ENCODE measurements at places on chromosomes 1 and 21.
A peak's percentile ranks its signal among the peaks of the same experiment; 100 is the strongest.

GRCh38 chr1:226719596-226720387, 19.3 kb downstream of the ITPKB start:
- no peak for DNase-seq

GRCh38 chr1:56758135-56758534, 61.1 kb downstream of the FYB2 start:
- no peak for DNase-seq

- DNase-seq, result no peak
These were observed 39.5 kb upstream of the CYP4X1 start for GRCh38 chr1:46983830-46984586.

- no peak for DNase-seq
These were observed 23.5 kb upstream of the LRRN2 start for GRCh38 chr1:204709021-204709420.

- DNase-seq, result peak; percentile 62
These were observed 751 bp downstream of the STUM start for GRCh38 chr1:226549094-226549936.

- peak; percentile 66 for DNase-seq
These were observed 7.3 kb upstream of the CACNA1S start for GRCh38 chr1:201119206-201120197.

- DNase-seq, result peak; percentile 36
These were observed 21.9 kb downstream of the ERRFI1 start for GRCh38 chr1:8004113-8004802.

GRCh38 chr1:117826119-117826518, 103.3 kb downstream of the GDAP2 start:
- DNase-seq, result no peak

GRCh38 chr1:76669131-76669530, 198.1 kb upstream of the ST6GALNAC5 start:
- no peak for DNase-seq

GRCh38 chr1:48414264-48414663, 57.7 kb downstream of the SPATA6 start:
- no peak for DNase-seq

DNA sequence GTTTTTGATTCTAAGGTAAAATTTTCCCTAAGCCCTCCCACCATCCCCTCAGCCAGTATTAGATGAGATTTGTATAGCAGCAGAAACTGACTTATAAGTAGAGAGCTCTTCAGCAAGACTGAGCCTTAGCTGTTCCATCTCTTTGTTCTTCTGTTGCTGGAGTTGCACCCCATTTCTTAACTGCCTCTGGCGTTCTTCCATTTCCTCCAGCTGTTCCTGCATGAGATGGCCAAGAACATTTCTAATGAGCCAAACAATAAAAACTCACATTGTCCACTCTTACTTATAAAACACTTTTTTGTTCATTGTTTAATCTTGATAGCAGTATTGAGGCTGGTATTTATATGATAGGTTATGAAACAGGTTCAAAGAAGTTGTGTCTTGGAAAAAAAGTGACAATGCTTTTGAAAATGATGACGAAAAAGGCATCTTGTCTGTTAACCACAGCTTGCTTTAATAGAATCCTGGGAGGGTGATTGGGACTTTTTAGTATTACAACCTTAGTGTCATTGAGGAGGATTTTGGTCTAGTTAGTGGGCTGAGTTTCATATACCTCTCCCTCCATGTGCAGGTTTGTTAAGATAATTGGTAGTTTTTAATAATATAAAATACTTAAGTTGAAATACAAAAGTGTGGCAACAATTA, 18.3 kb downstream of the SYNC start:
- peak; percentile 36 for DNase-seq

- peak; percentile 56 for DNase-seq
These were observed 3.1 kb upstream of the VWA1 start for GRCh38 chr1:1432274-1432950.
